Ovary (tissue), 10 donors: ENCODE measurements at places on chromosomes 7 and 10. TPM values are rescaled to one million over a fixed set of nuclear protein-coding genes. Genes with fewer than 3 reads are reported as not detected.

DNA sequence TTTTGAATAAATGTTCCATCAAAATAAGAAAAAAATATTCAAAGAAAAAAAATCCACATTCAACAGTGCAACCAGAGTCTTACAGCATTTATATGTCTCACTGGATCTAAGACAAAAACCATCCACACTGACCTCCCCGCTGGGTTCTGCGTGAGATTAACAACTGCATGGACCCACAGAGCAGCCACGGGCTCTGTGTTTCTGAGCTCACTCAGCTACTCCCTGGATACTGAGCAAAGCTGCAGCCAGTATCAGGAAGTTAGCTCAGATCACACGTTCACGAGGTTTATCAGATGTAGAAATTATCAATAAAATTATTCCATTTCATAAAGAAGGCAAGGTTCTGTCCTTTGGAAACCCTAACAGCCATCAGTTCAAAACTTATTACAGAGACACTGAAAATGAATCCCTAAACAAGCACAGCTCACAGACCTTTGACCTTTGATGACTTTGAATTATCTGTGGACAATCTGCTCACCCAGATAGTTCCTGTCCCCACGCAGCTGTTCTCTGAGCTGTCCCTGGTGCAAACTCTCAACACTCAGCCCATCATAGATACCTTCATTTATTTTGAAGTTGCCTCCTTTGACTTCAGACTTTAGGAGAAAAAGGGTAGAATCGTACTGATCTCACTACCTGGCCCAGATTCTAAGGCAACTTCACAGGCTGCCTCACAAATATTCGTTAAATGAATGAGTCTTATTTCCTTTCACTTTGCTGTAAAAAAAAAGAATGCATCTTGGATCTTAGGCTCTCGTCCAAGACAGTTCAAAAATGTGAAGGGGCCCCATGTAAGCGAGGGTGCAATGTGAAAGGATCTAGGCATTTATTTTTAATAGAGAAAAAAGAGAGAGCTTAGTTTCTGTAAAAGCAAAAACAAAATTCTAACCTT lies 67.7 kb upstream of the SVIL start:
- no peak for DNase-seq

DNA sequence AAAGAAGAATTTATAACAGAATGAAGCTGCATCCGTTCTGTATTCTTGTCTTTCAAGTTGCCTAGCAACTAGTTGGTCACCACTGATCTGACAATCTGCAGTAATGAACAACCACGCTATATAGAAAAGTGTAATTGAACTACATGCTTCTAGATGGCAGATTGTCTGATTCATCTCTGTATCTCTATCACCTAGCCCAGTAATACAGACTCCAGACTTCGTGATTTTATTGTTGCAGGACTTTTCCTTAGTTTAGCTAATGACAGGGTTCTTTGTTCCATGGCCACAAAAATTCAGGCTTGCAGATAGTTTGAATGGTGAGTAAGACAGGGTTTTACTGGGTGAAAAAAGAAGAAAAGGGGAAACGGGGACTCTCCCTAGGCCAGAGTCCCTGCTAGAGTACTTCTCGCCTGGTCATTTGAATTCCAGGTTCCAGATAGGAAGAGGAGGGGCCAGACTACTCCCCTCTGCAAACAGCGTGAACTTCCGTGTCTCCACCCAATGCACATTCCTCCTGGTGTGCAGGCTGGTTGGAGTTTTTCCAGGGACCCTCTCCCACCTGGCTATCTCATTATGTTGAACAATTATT lies 45.9 kb downstream of the COL1A2 start:
- no peak for DNase-seq

- no peak for DNase-seq
Measured at GRCh38 chr7:111012799-111013675, 77.9 kb upstream of the LRRN3 start.

Gene SORCS1
- 0.84 TPM for total RNA-seq

DNA sequence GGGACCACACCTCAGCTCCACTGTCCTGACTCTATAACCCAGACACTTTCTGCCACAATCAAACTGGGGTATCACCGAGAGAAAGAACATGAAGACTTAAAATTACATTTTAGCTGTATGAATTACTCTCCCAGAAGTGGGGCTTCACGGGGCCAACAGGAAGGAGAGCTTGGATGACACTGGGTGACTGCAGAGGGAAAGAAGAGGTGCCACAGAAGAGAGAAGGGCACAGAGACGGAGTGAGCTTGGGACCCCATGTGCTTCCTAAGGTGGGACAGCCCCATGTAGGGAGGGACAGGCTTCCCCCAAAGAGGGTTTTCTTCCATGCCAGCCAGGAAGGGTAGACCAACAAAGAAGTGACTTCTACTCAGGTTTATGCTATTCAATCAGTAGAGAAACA lies 162.0 kb upstream of the RHEB start:
- no peak for DNase-seq

DNA sequence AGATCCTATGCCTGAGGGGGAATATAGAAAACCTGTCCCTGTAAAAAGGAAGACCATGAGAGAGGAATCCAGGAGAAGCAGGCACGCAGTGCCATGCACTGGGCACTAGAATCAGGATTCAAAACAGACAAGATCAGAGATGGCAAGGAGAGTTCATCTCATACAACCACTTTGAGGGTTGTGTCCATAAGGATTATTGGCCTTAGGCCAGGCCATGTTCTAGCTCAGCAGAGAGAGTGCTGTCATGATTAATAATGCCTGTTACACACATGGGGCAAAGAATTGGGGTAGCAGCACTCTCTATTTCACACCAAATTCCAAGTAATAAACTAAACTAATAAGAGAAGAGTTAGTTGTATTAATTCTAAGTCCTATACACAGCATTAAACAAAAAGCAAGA lies 29.1 kb downstream of the EZH2 start:
- no peak for DNase-seq

Gene CYP2C19
- total RNA-seq = not detected

DNA sequence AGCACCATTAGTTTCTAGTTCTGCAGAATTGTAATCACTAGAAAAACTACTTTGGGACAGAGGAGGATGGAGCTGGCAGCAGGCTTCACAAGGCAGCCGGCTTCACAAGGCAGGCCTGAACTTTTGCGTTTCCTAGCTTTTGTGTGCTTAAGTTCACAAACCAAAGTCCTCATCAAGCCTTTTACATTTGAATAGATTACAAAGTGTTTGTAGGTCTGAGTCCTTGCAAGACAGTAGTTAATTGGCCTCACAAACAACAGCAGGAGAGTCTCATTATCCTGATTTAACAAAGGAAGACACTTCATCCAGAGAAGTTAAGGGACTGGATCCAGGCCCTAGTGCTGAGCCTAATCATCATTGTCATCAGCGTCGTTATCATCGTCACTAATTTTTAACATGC lies 147.8 kb upstream of the AUTS2 start:
- DNase-seq = no peak

- no peak for DNase-seq
Measured at GRCh38 chr7:98557538-98558031, 59.5 kb upstream of the NPTX2 start.

Gene SFR1
- total RNA-seq = 7.9 TPM

Gene ADAM12
- 17.0 TPM for total RNA-seq

DNA sequence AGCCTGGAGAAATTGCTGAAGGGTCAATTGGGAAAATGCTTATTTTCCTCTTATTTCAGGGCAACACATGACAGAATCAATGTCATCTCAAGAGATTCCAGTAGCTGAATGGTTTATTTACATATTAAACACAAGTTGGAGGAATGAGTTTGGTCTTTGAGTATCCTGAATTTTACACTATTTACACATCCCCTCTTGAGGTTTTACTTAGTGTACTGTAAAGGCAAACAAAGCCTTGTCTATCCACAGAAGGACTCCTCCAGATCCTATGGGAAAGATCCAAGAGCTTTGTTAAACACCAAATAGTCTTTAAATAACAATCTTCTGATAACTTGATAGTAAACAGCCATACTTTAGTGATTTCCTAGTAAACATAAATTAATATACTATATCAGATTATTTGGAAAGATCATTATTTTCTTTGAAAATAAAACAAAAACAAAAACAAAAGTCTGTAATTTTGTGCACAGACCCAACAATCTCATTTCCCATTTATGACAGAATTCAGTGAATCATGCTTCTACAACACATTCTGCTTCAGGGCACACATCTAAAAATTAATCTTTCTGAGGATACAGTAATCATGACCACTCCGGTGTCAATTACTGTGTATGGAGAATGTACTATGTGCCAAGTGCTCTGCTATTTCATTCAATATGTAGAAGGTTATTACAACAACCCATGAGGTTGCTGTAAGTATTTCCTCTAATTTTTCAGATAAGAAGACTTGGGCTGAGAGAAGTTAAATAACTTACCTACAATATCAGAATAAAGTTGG lies 575.0 kb upstream of the LRRTM3 start:
- no peak for DNase-seq

DNA sequence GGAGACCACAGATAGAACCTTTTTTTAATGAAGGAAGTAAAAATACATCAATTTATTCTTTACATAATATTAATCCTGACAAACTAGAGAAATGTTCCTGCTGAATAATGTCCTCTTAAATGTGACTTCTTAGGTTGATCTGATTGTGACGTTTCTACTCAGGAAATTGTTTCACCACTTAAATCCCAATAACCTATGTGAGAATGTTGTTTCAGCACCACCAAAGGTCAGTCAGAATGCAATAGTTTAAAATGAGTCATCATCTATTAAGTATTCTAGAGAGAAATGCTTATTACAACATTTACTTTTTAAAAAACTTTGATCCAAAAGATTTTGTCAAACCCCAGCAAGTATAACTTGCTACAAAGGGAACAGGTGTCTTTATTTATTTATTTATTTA lies 155.4 kb upstream of the CACNA2D1 start:
- DNase-seq = no peak

DNA sequence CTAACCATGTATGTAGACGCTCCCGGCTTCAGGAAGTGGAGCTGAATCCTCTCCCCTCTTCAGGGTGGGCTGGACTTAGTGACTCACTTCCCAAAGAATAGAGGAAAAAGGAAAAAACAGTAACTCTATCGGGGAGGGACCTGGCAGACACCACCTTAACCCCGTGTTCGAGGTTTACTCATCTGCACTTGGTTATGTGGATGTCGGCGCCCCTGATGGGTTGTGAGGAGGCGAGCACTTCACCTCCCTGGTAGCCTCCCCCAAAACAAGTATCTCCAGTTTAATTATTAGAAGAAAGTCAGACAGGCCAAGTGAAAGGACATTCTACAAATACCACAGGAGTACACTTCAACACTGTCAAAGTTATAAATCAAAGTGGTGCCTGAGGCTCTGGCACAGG lies 559.7 kb downstream of the TCERG1L start:
- no peak for DNase-seq

DNA sequence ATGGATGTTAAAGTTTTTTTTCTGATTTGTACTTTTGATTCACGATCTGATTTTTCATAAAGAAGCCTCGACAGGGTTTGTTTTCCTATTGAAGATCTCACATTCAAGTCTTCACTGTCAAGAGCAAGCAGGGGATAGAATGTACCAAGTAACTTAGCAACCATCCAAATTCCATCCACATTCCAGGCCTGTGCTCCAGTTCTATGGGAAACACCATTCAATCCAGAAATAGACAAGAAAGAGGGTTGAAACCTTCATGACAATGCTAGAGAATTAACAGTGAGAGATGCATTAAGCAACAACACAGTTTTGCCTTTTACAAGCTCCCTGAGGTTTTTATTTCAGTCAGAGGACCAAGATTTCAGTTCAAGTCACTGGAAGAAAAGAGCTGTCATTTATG lies 300.2 kb downstream of the NEBL start:
- no peak for DNase-seq

GRCh38 chr10:329361-330099 lies 194.3 kb downstream of the ZMYND11 start:
- DNase-seq = peak; percentile 87

DNA sequence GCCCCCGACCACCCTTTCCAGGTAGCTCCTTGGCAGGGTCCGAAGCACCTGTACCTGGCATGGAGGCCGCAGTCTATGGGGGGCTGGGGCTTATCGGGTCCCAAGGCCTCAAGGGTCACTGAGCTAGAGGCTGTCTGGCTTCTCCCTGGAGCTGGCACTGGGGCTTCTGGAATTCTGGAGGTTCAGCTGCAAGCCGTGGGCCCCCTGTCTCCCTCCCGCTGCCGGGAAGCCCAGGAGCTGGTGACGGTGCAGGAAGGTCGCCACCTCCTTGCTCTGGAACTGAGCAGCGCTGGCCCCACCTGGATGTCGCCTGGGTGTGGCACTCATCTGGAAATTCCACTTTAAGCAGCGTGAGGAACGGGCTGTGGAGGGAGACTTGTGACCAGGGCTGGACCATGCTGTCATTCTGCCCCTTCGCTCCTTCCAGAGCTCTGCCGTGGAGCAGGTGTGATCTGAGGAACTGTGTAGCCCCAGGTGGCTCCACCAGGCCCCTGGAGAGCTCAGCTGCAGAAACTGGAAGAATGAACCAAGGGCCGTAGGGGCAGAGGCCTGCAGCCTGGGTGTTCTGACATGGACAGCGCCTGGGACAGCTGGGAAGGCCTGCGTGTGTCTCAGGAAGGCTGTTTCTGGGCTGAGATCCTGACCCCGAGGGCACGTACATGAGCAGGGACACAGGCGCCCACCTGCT lies 129.7 kb upstream of the PPP2R2D start:
- no peak for DNase-seq

GRCh38 chr7:94301024-94301586 lies 93.6 kb upstream of the COL1A2 start:
- DNase-seq = peak; percentile 83

DNA sequence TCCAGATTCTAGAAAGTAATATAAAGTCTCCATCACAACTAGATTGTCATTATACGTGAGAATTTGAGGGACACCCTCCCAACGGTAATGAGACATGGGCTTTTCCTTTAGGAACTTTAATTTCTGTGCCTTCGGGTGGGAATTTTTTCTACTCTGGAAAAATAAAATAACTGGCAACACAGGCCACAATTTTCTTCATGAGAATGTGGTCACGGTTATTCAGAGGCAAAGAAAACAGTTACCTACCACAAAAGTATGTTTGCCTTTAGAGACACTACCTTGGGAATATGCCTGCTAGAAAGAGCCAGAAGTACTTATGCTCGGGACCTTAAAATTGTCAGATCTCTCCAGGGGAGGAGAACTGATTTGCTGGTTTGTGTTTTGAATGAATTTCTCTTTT lies 99.4 kb downstream of the ITGA8 start:
- DNase-seq = no peak

GRCh38 chr7:85634951-85635350 lies 448.1 kb upstream of the SEMA3D start:
- no peak for DNase-seq

GRCh38 chr7:22972207-22972606 lies 41.7 kb downstream of the HYCC1 start:
- no peak for DNase-seq
